ENCODE measurements at places on chromosomes 7 and 10.

DNA sequence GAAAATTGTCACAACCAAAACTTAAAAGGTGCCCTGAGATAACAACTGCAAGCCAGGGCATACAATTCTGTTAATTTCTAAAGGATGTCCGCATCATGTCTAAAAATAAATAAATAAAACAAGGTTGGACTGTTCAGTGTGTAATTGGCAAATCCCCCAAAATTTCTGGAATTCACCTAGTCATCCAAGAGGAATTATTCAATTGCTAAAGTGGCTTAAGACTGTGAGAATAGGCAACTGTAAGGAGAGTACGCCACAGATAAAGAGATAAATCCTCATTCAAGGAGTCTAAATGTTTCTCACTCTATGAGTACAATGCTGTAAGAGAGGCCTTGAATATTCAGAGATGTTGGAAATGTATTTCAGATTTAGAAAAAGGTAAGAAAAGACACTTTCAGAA, 37.2 kb downstream of the PIK3AP1 start:
- peak; percentile 10 for DNase-seq

DNA sequence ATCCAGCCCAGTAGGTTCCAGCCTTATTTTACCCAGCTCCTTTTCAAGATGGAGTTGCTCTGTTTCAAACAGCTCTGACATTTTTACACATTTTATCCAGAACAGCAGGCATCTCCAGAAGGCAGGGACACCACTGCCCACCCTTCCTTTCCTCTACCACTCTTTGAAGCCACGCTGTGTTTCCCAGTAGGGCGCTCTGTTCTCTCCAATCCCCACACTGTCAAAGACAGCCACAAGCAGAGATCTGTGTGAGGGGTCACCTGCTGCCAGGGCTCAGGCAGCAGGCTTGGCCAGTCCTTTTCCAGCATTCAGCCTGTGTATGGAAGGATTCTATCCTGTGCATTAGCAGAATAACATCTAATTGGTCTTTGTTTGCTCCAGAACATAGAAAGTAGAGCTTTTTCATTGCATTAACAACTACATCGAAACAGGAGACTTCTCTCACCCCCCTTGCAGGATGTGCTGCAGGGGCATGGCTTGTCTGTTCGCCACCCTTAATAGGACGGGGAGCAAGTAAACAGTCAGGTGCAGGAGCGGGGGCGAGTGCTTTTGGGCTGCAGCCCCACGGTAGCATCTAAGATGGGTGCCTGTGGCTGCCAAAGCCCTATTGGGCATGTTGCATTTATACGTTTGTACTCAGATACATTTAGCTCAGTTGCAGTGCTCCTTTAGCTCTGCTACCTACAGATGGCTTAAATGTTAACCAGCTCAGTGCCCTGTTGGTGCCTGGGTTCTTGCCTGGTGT, 326.1 kb downstream of the GALNT17 start:
- no peak for DNase-seq

DNA sequence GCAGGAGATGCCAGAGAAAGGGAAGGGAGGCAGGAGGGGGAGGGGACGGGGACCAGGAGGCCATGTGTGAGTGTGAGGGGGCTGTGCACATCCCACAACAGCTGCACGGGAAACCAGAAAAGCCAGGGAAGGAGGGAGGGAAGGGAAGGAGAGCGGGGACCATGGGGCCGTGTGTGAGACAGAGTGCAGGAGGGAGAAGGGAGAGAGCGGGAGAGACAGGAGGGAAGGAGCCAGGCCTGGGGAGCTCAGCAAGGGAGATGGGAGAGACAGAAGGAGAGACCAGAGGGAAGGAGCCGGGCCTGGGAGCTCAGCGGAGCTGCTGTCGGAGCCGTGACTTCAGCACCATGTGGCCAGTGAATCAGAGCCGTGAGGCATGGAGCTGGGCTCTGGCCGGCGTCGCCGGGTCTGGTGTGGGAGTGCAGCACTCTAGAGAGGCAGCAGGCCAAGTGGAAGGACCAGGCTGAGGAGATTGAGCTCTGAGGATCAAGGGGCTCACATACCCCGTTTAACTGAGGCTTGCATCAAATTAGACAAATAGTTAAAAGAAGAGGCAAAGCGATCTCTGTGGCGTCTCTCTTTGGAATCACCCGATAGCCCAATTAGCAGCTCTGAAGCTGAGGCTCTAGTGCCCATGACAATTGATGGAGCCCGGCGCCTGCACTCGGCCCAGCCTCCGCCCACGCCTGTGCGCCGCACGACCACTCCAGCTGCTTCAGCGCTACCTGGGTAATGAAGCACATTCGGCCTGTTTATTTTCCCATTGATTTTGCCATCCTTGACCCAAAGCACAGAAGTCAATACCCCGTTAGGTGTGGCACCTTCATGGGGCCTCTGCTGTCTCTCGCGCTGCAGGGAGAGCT, 150.4 kb downstream of the MAD1L1 start:
- DNase-seq = no peak

GRCh38 chr10:79056361-79056735, 12.4 kb upstream of the ZMIZ1 start:
- no peak for DNase-seq

GRCh38 chr10:78732381-78732780, 336.4 kb upstream of the ZMIZ1 start:
- DNase-seq = no peak

DNA sequence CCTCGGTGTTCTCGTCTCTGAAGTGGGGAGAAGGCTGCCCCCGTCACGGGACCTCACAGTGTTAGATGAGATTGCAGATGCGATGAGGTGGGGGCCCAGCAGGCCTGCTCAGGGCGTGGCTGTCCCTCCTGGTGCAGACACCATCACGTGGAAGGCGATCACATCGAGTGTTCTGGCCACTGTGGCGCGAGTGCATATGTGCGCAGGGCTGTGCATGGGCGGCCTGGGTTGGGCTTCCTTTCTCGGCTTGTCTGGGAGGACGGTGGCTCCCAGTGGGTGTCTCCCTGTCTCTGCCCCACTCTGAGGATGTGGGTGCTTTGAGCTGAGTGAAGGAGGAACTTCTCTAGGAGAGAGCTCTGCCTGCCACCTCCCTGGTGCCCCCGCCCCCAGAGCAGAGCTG, 83.1 kb downstream of the LHPP start:
- DNase-seq = no peak

GRCh38 chr7:96306385-96307125, 15.3 kb downstream of the SLC25A13 start:
- DNase-seq = no peak

DNA sequence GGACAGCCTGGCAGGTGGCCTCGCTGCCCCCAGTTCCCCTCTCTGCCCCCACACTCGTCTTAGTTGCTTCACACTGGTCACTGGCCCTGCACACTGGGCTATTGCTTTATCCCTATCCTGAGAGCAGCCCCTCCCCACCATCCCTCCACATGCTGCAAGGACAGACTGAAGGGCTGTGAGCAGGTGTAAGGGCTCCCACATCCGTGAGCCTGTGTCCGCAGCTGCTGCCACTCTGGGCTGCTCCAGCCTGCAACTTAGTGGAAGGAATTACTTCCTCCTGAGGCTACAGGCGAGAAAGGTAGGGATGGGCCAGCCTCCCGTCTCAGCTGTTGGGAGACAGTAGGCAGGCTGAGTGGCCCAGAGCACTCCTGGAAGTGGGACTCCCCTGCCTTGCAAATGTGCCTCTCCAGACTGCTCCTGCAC, 3.8 kb downstream of the RARRES2 start:
- no peak for DNase-seq

GRCh38 chr7:84446991-84447480, 252.4 kb upstream of the SEMA3A start:
- no peak for DNase-seq
